Thymus (tissue), 14 donors: ENCODE measurements at places on chromosomes 12 and 14. TPM values are rescaled to one million over a fixed set of nuclear protein-coding genes. Genes with fewer than 3 reads are reported as not detected.

DNA sequence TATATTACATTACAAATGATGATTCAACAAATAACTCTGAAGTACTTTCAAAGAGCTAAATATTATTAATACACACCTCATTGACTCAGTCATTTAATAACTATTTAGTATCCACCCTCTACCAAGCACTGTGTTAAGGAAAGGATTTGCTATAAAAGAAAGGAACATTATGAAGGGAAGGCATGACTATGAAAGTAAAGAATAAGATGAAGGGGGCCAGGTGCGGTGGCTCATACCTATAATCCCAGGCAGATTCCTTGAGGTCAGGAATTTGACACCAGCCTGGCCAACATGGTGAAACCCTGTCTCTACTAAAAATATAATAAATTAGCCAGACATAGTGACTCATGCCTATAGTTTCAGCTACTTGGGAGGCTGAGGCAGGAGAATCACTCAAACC lies 107.9 kb downstream of the PLCZ1 start:
- no peak for DNase-seq

The PTGER2 gene
- total RNA-seq = 2.5 TPM

DNA sequence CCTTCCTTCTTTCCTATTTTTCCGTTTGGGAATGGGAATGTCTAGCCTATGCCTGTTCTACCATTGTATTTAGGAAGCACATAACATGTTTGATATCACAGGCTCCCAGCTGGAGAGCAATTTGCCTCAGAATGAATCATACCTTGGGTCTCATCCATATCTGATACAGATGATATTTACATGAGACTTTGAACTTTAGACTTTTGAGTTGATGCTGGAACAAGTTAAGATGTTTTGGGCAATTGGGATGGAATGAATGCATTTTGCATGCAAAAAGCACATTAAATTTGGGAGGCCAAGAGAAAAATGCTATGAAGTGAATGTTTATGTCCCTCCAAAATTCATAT lies 61.9 kb upstream of the BEGAIN start:
- DNase-seq = no peak

DNA sequence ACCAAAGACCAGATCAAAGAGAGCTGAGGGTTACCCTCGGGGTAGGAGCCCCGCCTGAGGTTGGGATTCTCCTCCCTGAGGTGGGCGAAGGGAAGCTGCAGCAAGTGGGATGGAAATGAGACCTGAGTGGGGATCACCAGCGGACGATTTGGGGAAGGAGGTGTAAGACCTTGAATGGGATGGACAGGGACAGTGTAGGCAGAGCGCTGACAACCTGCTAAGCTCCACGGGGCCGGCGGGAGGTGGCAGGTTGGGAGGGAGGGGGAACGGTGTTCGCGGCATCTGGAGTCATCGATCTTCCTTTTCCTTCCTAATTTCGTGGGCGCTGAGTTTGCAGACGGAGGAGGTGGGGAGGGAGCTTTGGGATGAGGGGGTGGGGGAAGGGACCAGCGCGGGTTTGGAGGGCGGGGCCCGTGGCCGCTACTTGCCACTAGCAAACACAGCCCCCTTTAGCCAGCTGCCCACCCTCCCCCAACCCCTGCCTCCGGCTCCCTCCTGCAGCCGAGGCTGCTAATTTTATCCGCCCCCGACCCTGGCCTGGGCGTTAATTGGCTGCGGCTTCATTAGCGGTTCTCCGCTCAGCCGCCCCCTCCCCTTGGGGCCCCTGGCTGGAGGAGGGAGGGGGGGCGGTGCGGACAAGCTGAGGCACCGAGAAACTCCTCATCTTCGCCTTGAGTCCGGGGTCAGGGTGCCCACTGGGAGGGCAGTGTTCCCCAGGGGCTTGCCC lies 2.8 kb upstream of the SHMT2 start:
- no peak for DNase-seq

- DNase-seq = no peak
Observed at GRCh38 chr14:89241257-89241656, 175.8 kb downstream of the FOXN3 start.

GRCh38 chr12:30002677-30003076 lies 218.9 kb upstream of the TMTC1 start:
- DNase-seq = no peak

The NAV3 gene
- total RNA-seq = 5.4 TPM
